Activated naive CD8-positive, alpha-beta T cell treated with anti-CD3 and anti-CD28 coated beads for 36 hours (primary cell): ENCODE measurements at places on chromosomes 12 and 14.
A peak's percentile ranks its signal among the peaks of the same experiment; 100 is the strongest.

GRCh38 chr12:108270035-108270848 is 68.9 kb downstream of the CMKLR1 start:
- DNase-seq = no peak

DNA sequence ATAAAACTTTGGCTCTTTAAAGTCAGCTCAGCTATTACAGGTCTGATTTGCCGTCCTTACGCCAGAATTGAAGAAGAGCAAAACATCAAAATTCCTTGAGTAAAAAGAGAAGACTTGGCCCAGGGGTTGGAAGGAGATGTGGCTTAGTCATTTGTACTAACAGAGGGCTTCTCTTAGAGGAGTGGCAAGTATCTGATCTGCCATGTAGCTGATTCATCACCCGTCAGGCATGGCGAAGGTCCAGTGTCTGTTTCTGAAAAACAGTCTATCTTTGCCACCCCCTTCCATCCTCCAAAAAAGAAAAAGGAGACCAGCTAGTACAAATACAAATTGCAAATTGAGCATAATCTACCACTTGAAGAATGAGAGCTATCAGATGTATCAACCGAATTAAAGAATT is 91.9 kb downstream of the RAD52 start:
- DNase-seq = no peak

DNA sequence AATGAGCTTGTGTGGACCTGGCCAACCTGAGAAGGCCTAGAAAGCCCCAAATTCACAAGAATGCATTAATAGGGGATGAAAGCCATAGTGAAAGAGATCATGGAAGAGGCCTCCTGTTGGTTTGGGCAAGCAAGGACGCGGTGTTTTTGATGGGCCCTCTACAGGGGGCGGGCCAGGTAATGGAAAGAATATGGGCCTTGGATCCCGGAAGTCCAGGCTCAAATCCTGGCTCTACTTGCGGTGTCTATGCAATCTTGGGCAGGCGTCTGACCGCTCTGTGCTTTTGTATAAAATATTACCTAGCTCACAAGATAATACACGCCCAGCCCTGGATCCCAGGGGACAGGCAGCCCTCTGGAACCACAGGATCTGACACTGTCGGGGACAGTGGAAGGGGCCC is 41.1 kb upstream of the CLMN start:
- no peak for DNase-seq

DNA sequence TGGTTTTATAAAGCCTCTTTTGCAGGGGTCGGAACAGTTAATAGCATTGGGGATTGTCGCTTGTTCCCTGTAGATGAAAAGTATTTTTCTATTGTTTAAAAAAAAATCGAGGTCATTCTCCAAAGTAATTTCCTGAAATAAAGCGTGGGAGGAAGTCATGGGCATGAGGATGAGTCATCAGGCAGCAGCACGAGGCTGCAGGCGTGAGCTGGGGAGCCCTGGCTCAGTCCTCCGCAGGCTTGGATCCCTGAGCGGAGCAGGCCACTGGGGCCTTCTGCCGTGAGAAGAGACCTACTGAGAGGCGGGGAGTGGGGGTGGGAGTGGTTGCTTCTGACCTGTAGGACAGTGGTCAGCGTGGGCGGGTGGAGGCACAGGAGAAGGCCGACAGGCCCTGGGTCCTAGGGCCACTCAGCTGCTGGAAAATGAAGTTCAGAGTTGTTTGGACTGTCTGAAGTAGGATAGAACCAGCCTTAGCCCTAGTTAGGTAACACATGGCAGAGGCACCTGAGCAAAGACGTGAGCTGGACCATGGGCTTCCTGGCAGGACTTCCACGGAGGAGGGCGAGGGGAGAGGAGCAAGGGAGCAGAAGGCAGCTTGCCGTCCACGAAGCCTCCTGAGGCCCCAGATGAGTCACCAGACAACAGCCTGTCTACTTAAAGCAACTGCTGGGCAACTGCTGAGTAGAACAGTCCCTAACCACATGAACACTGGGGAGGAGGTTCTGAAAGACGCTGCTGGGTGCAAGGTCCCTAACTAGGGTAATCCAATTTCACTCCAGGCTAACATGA is 21.1 kb upstream of the LGALS3 start:
- DNase-seq = peak; percentile 24

GRCh38 chr14:24673059-24673458 is 39.1 kb upstream of the GZMB start:
- no peak for DNase-seq

DNA sequence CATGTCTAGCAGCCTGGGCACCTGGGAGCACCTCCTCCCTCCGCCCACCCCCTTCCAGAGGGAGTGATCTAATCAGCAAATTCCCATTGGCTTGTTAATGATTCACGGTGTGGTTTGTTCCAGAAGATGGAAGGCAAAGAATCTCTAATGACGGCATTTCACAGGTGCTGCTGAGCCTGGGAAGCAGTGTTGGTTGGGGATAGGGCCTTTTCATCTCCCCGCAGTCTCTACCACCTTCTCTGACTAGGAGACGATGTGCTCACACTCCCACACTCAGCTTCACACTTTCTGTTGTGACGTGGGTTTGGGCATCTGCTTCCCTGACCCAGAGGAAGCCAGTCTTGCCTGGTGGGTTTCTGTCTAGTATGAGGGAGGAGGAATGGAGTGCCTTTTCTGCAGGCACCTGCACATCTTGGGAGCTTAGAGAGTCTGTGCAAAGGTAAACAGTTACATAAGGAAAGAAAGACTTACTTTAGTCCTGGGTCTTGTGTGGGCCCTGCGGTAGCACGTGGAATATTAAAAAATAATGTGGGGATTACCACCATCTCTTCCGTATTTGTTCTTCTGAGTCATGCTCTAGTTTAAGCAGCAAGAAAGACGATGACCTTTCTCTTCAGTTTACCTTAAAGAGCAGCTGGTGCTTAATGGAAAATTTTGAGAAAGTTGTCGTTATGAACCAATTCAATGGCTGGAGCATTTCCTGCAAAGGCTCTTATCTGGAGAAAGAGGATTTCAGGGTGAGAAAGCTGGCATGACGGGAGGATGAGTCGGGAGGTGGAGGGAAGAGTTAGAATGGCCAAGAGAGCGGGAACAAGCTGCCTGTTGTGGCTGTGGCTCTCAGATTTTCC is 70.6 kb upstream of the ARHGAP5 start:
- no peak for DNase-seq

DNA sequence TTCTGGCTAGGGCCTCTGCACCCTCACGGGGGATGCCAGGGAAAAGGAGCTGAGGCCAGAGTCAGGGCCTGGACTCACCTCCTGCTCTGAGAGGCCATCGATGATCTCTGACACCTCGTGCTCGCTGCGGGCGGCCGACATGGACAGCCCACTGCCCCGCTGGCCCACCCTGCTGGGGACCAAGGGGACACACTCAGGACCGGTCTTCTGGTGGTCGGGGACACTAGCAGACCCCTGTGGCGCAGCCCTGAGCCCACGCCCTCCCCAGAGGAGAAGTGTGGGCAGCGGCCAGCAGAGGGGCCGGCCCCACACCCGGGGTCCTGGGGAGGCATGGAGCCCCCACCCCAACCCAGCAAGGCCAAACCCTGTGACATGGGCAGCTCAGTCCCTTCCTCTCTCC is 134.6 kb downstream of the RFLNA start:
- DNase-seq = no peak

GRCh38 chr14:99660794-99661193 is 15.9 kb downstream of the HHIPL1 start:
- no peak for DNase-seq

- no peak for DNase-seq
These were observed 436 bp downstream of the ASB2 start for GRCh38 chr14:93975791-93976476.

GRCh38 chr12:7555752-7556151 is 52.2 kb upstream of the CD163 start:
- no peak for DNase-seq

DNA sequence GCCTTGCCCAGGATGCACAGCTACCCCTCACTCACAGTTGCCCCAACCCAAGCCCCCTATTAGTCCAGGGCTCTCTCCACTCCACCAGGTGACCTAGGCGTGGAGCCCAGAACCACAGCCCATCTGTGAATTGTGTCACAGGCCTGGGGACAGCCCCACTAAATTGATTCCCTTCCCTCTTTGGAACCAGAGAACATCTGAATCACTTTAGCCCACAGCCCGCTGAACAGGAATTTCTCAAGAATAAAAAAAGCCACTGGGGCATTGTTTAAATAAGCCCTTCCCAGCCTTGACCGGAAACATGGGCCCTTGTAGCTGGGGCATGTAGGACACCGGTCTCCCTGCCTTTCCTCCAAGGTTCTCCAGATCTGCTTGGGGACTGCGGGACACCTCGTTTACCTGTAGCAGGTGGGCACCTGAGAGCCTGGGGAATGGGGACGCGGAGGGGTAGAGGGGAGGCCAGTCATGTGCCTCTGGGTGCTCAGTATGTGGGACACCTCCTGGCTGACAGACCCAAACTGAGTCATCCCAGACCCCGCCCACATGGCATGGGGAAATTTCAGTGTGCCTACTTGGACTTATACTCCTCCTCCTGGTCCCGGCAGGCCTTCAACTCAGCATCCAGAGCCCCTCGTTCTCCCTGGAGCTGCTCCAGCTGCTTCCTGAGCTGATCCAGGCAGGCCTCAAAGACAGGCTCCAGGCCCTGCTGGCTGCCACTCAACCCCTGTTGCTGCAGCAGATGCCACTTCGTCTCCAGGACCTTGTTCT is 1.3 kb downstream of the KRT78 start:
- DNase-seq = no peak

DNA sequence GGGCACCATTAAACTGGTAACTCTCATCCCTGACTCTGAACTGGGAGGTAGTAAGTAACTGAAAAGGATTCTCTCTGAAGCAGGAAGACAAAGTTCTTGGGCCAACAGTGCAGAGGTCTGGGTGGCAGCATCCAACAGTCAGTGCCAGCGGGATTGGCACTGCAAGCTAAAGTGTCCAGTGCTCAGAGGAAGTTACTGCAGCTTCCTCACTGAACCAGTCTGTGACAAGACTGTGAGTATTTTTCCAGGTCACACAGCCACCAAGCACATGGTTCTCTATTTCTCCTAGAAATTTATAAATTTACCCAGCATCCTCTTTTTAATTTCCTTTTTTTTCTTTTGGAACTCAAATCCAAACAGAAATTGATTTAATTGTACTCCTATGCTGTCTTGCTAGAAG is 81.6 kb upstream of the FAR2 start:
- DNase-seq = no peak
